ENCODE measurements at places on chromosomes 6 and 20.

DNA sequence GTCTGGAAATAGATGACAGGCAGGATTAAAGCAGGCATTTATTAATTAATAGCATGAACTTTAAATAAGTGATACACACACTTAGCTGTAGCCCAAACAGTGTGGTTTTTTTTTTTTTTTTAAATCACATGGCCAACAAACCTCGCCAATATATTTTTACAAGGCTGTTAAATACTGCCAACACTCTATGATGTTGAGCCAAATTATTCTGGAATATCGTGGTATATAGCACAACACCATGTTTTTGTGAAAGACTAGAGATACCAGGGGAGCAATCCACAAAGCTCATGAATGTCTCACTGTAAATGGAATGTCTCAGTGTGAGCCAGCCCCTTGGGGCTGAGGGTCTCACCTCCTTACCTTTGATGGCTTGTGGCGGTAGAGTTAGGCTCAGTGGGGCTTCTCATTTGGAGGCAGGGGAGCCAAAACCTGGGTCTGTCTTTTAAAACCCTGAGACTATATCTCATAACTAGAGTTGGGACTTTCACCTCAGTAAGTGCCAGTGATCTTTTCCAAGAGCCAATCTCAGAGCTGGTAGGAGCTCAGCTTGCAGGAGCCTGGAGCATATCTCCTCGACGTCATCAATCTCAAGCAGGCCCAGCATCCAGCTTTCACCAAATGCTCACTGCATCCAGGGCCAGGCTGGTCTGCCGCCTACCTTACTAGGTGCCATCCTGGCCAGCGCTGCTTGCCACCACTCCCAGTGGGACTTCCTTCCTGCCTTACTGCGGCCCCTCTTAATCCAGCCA is 78.5 kb upstream of the FAM184A start:
- no peak for DNase-seq

DNA sequence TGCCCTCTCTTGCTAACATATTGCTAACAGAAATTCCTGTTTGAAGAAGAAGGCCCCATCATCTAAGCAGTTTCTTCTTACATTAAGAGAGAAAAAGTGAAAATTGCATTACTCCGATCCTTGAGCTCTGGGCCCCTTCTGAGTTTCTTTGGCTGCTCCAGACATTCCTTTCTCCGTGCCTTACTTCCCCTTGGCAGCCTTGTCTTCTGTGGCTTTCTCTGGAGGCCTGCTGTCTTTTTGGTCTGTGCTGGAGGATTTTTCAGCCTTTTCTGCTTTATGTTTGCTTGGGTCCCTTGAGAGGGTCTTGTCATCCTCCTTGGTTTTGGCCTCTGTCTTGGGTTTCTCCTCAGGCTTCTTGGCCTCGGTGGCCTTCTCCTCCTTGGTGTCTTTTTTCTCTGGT is 378.8 kb upstream of the CHD6 start:
- DNase-seq, result no peak

- DNase-seq, result no peak
Observed at GRCh38 chr6:3510178-3510577, 53.3 kb upstream of the SLC22A23 start.

- no peak for DNase-seq
Observed at GRCh38 chr20:54090230-54091119, 20.1 kb upstream of the BCAS1 start.

GRCh38 chr6:140203661-140204147 is 829.3 kb upstream of the CITED2 start:
- no peak for DNase-seq

DNA sequence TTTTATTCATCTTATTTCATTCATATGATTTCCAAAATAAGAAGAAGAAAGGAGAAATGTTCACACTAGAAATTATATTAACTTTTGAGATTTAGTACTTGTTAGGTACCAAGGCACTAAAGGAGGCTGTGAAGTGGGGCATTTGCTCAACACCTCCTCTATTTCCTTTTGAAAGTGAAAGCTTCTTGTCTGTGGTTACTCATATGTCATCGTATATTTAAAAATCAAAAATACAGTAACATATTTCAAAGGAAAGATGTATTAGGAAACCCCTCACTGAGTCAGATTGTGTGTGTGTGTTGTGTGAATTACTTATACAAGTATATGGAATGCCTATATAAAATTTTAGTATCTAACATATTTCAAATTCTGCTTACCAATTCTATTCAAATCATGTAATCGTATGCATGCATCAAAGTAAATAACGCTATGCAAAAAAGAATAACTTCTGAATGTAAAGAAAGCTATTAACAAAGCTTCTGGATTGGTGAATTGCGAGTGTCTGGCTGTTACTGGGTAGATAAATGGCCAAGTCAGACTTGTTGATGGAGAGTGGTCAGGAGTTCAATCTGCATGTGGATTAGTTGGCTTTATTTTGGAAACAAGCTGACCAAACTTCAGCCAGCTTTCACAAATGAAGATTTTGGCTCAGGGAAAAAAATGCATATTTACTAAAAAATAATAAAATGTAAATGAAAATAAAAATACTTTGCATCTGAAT is 70.9 kb downstream of the PACRG start:
- no peak for DNase-seq

DNA sequence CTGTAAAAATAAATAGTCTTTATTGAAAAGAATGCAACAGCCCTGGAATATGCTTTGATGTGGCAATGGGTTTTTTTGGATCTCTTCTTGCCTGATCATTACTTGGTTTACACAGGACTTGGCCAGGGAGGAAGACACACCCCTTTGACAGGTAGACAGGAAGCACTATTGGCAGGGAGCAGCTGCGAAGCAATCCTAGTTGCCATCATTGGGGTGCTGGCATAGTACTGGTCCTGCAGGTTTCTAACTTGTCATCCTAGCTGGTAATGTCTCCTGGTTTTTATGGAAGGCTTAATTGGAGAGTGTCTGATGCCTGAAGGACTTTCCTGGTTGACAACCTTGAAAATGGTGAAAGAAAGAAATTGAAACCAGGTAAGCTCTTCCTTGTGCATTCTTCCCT is 71.2 kb upstream of the CCN6 start:
- no peak for DNase-seq

DNA sequence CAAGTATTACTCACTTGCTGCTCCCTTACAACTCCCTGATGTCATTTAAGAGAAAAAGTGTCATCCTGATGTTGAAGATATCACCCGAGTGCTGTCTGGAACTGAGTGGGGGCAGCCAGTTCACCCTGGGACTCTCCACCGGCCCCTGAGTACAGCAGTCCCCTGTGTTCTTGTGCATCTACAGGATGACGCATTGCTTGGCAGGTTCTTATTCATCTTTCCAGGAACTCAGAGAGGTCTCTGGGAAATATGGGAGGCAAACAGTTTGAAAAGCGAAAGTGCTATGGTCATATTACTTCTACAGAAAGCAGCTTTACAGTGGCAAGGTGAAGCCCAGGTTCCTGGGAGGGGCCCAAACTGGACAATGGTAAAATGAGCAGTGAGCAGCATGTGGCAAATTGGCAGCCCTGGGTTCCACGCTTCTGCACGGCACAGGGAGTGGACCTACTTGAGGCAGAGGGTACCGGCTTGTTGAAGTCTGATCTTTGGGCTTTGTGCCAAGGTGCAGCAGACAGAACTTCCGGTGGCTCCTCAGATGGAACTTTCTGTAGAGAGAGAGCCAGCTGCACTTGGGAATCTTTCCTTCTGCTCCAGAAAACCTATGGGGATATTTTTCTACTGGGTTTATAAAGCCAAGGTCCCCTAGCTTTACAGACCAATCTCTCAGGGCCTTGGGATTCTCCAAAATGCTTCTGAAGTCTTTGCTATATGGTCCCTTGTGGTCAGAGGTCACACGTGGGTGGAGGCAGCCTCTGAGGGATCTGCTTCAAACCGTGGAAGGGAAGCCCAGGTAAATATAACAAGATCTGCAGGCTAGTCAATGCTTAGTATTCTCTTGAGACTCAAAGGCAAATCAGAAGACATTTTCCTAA is 128.3 kb downstream of the MAP3K7 start:
- no peak for DNase-seq

GRCh38 chr6:31247813-31248212 is 24.1 kb downstream of the HLA-C start:
- DNase-seq, result no peak

- DNase-seq, result no peak
Observed at GRCh38 chr6:31776485-31776988, 591 bp downstream of the VWA7 start.

- DNase-seq, result no peak
Observed at GRCh38 chr20:46523696-46524328, 10.5 kb upstream of the ZNF334 start.

DNA sequence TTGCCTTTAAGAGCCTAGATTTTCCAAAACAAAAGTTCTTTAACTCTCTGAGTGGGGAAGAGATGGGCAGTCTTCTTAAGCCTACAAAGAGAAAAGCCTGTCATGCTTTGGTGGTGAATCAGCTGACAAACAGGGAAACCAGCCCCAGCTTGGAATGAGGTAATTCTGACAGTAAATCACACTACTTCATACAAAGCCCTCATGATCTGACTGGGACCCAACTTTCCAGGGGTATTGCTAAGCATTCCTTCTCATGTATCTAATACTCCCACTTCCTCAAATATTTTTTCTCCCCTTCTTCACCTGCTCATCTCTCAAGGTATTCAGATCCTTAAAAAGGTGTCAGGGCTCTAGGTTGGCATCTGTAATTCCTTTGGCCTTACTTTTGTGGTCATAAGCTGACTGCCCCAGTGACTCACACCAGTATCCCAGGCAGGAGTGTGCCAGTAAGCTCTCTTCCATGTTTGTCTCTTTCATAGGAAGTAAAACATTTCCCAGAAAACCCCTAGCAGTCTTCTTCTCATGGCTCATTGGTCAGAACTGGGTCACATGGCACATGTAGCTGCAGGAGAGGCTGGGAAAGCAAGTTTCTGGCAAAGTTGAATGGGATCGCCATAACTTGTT is 15.0 kb upstream of the TBC1D22B start:
- no peak for DNase-seq

GRCh38 chr20:2002365-2002764 is 8.5 kb upstream of the PDYN start:
- no peak for DNase-seq

- DNase-seq, result no peak
Observed at GRCh38 chr6:31175971-31176370, 5.5 kb upstream of the POU5F1 start.

- DNase-seq, result no peak
Observed at GRCh38 chr6:45488889-45489288, 111.2 kb upstream of the SUPT3H start.

- no peak for DNase-seq
Observed at GRCh38 chr20:16940701-16941100, 192.5 kb downstream of the OTOR start.

DNA sequence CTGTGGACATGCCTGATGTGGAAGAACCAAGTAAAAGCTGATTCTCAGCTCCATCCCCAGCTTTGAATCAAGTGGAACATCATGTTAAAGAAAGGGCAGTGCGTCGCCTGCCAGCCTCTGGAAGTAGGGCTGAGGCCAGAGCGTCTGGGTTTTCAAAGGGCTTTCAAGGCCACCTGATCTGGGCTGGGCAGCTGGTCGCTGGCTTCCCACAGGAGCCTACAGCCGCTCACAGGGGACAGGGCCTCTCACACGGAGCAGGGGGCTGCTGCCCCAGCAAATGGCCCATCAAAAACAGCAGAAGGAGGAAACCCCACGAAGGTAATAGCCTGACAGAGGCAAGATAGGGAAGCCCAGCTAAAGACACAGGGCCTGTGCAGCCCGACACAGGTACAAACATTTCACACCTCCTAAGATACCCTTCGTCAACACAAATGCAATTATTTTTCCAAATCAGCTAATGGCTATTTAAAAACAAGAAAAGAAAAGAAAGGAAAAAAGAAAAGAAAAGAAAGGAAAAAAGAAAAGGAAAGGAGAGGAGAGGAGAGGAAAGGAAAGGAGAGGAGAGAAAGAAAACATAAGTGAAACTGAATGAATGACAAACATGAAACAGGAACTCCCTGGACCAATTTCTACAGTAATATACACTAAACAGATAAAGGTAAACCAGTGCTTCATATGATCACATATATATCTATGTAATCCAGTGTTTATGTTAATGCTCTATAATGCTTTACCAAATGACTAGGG is 24.8 kb downstream of the RRBP1 start:
- no peak for DNase-seq
